Melanocyte of skin (primary cell): ENCODE measurements at places on chromosomes 3 and 15. TPM values are rescaled to one million over a fixed set of nuclear protein-coding genes. Genes with fewer than 3 reads are reported as not detected.

FGF12 gene
- total RNA-seq = 0.36 and 0.69 TPM in 2 replicates

FSTL1 gene
- total RNA-seq = 283 and 284 TPM in 2 replicates

NDUFB4 gene
- total RNA-seq = 69.9 and 88.5 TPM in 2 replicates

RBP2 gene
- total RNA-seq = not detected in 2 replicates

MDFIC2 gene
- total RNA-seq = not detected in 2 replicates

USP50 gene
- not detected in 2 replicates for total RNA-seq

ASB14 gene
- total RNA-seq = not detected in 2 replicates
